ENCODE measurements at places on chromosomes 1 and 21.

GRCh38 chr1:41689558-41689981, 205.1 kb upstream of the EDN2 start:
- no peak for DNase-seq

- DNase-seq: no peak
Measured at GRCh38 chr1:19029191-19030085, 73.0 kb upstream of the IFFO2 start.

DNA sequence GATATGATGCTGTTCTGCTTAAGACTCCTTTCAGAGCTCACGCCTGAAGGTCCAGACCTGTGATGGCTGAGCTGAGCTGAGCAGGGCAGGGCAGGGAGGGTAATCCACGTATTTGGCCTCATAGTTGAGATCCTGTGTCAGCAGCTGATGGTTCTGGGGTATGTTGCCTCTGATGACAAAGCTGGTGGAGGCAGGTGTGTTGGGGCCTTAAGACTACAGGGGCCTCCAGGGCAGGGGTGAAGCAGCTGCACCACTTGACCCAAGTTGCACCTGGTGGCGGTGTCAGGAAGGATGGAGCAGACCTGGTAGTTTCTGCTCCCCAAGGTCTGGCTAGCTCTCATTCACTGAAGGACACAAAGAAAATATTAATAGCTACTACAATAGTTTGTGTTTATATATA, 57.0 kb downstream of the FCRL5 start:
- no peak for DNase-seq

DNA sequence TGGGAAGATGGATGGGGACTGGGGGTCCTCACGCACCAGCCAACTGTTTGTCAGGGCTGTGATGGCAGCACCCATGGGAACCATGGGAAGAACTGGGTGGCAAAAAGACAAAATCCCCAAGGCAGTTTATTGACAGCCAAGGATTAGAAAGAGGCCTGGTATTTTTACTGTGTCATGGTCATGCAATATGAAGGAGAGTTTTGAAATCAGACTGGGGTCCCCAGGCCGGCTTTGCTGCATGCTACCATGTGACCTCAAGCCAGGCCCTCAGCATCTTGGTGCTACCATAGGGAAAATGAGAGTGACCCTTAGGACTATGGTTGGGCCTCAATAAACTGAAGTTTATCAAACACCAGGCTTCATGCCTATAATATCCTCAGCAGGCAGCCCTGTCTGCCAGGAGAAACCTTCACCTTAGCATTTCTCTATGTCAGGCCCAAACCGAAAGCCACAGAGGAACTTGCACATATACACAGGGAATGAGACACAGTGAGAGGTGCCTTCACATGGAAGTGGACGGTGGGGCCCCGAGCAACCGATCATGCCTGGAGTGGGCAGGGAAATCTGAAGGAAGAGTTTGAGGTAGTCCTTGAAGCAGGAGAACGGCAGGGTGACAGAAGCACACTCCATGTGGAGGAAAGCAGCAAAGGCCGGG, 203.2 kb downstream of the HIVEP3 start:
- DNase-seq: no peak

DNA sequence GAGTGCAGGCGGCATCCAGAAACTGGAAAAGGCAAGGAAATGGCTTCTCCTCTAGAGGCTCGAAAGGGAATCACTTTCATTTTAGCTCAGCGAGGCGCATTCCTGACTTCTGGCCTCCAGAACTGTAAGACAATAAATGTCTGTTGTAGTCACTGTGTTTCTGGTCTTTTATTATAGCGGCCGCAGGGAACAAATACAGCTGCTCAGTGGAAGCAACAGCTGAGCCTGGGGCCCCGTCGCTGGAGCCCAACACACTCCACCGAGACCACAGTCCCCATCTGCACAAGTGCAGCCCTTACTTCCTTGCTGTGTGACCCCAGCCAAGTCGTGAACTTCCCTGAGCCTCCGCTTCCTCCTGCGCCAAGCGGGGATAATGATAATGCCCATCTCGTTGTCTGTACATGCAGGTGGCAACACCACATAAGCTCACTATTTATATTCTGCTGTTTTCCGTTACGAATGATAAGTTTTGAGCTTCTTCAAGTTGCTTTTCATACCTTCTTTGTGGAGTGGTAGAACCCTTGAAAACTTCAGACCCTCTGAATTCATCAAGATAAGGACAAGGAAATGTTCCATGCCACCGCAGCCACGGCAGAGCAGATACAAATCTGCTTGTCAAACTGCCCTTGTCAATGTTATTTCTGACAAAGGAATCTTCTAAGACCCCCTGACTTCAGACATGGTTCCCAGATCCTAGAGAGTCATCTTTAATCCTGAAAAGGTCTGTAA, 3.2 kb upstream of the LAPTM5 start:
- DNase-seq: no peak

- DNase-seq: no peak
Measured at GRCh38 chr1:39063191-39063590, 37.0 kb downstream of the NDUFS5 start.

DNA sequence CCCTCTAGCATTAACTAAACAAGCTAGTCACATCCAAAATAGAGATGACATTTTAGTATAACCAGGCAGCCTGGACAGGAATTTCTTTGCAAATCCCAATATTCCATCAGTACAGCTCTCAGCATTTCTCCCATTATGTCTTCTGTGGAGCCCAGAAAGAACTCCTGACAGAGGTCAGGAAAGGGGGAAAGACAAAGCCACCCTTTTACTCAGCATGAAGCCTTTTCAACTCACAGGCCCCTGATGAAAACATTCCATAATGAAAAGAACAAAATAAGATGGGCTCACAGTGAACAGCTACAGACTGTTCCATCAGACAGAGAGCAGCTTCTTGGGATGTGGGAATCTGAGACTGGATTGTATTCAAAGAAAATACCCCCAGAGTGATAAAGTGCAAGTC, 80.6 kb downstream of the TEX35 start:
- no peak for DNase-seq

DNA sequence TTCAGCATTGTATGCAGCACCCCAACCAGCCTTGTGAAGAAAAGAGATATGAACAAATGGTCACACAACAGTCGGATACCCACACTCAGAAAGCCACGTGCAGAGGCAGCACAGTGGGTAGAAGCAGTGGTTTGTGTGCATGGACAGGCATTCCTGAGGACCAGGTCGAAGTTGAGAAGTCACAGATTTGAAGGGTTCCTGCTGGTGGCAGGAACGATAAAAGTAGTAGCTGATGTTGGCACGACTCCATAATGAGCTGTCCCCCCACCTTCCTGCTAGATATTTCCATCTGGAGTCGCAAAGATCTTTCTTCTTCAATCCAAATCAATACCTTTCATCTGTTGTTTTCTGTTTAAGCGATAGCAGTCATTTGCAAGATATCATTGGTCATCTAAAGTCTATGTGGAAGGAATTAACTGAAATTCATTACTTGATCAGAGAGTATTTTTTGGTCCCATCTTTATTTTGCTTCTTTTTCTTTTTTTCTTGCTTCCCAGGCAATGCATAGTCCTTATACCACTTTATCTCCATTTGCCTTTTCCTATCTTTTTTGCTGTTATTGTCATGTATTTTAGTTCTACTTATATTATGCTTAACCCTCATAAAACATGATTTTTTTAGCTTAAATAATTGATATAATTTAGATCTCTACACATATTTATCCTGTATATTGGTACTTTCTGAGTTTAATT, 176.4 kb downstream of the DHRS3 start:
- no peak for DNase-seq

GRCh38 chr1:236173174-236173767, 30.9 kb downstream of the GPR137B start:
- DNase-seq: no peak

GRCh38 chr1:24886241-24886640, 43.8 kb downstream of the RUNX3 start:
- no peak for DNase-seq

DNA sequence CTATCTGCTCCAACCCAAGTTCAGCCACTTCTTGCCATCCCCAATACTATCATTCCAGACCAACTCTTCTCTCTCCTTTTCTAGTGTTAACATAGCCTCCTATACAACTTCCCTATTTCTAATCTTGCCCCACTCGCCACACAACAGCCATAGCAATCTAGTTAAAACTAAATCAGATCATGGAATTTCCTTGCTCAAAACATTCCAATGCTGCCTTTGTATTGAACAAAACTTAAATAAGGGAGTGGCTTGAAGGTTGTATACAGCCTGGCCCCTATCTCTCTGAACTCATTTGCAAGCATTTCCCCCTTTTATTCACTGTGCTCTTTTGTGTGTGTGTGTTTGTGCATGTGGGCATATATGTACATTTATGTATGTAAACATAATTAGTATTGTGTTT, 118.1 kb upstream of the SGIP1 start:
- no peak for DNase-seq

- DNase-seq: no peak
Measured at GRCh38 chr1:184682956-184683355, 71.7 kb downstream of the EDEM3 start.

DNA sequence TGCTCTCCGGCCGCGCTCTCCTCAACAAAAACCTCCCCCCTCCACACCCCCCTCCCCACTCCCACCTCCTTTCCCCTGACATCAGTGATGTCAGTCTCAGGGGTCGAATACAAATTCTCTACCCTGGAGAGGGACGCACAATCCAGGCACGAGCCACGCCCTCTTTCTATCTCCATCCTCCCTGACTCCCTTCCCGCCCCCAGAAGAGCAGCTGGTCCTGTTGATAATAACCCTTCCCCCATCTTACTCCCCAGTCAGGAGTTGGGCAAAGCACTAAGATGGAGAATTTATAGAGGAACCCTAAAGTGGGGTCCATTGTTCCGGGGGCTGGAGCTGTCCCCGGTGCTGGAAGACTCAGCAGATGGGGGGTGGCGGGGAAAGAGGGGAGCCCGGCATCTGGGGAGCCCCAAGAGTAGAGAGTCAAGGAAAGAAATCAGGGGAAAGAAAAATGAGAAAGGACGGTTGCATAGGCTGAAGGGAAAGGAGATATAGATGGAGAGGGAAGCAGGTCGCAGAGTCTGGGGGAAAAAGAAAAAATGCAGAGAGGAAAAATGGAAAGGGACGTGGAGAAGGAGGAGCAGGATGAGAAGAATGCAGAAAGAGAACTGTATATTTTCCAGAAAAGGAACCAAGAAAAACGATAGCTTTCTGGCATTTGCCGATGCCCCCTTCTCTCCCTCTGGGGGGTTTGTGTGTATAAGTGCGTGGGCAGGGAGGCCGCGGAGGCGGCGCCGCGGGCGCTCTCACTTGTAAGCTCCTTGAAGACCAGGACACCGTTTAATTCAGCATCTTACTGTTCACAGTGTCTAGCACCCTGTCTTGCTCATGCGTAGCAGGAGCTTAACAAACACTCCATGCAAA, at the start of gene CELF3:
TSS of gene CELF3 (minus strand) at position 33 of the 861 bp plus-strand sequence. CDS start 783 bp downstream, outside the sequence.
- peak; percentile 97 for DNase-seq

DNA sequence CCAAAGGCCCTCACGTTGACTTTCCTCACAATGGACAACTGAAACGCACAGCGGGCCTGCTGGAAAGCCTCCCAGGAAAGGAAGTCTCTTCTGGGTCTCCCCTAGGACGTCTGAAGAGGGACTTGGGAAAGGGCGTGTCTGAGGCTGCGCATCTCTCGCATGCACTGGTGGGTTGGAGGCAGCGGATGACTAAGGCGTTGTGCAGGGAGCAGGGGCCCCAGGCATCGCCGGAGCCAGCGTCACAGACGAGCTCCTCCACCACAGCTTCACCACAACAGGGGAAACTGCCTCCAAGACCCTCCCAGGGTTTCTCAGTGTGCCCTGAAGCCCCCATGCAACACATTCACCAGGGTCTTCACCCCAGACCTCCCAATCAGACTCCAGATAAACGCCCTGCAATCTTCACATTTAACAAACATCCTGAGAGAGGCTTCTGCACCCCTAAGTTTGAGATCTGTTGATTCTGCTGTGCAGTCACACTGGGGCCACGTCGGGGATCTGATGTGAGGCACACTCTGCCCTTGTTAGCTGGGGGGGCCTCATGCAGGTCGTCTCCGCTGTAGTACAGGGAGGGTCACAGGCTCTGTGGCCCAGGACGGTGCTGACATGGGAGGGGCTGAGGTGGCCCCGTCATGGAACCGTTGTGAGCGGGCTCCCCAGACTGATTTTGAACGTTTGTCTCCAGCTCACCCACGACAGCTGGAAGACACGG, 7.0 kb upstream of the TFF1 start:
- no peak for DNase-seq

- no peak for DNase-seq
Measured at GRCh38 chr1:201328576-201328975, 45.3 kb downstream of the PKP1 start.

- DNase-seq: no peak
Measured at GRCh38 chr1:84353695-84354094, 44.6 kb upstream of the DNASE2B start.

DNA sequence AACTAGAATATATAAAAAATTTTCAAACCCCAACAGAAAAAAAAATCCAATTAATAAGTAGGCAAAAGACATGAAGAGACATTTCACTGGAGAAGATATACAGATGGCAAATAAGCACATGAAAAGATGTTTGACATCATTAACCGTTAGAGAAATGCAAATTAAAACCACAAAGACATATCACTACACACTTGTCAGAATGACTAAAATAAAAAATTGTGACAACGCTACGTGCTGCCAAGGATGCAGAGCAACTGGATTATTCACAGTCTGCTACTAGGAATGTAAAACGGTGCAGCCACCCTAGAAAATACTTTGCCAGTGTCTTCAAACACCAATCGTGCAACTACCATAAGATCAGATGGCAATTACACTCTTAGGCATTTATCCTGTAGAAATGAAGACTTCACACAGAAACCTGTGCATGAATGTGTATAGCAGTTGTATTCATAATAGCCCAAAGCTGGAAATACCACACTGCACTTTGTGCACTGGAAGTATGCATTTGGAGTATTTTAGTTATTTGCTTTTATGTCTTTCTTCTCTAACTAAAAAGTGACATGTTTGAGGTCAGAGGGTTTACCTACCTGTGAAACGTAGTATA, 75.3 kb upstream of the PALMD start:
- DNase-seq: no peak

- peak; percentile 94 for DNase-seq
Measured at GRCh38 chr1:31065310-31066217, at the start of gene PUM1. TSS of gene PUM1 (minus strand) at chr1:31065717. CDS start at chr1:31059566, 6,151 bp downstream.

- DNase-seq: no peak
Measured at GRCh38 chr1:157505481-157506272, 46.6 kb downstream of the FCRL5 start.

DNA sequence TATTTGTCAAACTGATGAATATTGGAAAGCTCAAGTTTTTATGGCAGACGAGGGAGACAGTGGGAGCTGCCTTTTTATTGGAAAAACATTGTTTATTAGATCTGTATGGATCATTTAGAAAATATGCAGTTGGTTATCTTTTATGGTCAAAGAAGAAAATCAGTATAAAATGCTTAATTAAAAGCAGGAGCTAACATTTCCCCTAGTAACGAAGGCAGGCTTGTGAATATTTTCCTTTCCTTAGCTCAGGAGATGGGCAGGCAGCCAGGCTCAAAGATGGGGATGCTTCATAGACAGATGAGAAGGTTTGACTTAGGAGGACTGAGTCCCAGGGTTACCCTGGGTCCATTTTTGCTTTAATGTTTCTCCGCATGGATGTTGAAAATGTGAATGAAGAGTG, 26.0 kb downstream of the ROR1 start:
- DNase-seq: no peak

- DNase-seq: peak; percentile 77
Measured at GRCh38 chr1:157487096-157487495, 65.2 kb downstream of the FCRL5 start.

- no peak for DNase-seq
Measured at GRCh38 chr1:95073446-95073845, 695 bp upstream of the ALG14 start.

GRCh38 chr1:224317383-224318045, 12.5 kb downstream of the NVL start:
- peak; percentile 13 for DNase-seq

- DNase-seq: no peak
Measured at GRCh38 chr1:189851806-189852367, 625.8 kb downstream of the BRINP3 start.

- DNase-seq: no peak
Measured at GRCh38 chr1:170617591-170618330, 46.2 kb upstream of the PRRX1 start.
